Epithelial cell of proximal tubule (primary cell): ENCODE measurements at places on chromosomes 13 and 19.

GRCh38 chr19:36115453-36116343, at the start of gene TBCB:
Gene TBCB, plus strand, starts transcription at chr19:36115468. Its CDS starts 93 bp downstream, at chr19:36115561.
- DNase-seq = no peak

DNA sequence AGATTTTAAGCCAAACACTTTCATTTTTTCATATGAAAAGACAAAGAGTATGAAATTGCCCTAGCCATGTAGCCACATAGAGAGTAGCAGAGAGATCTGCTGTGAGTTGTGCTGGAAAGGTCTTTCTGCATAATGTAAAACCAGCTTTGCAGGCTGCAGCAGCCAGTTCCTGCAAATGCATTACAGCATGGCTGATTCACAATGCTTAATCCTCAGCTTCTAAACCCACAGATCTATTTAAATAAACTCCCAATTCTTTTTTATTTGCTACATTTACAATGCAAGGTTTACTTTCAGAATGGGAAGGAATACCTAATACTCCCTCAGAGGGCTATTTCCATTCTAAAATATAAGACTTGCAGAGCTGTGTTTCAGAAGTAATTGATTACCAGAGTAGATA, 185.6 kb upstream of the STARD13 start:
- no peak for DNase-seq

GRCh38 chr13:80888390-80888789, 547.5 kb upstream of the SPRY2 start:
- DNase-seq = no peak

DNA sequence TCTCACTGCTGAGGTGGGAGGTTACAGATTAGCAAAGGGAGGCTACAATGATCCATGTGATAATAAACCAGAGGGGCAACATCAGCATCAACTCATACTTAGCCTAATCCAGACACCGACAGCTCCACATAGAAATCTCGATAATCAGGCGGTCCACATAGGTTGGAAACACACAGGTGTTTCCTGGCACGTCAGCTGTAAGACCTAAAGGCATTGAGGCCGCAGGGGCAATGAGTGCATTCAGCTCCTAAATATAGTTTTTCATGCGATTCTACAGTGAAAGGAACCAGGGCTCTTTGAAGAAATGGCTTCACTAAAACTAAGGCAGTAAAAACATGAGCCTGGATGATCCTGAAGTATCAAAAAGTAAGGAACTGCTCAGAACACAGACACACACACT, 19.3 kb downstream of the PLPP2 start:
- DNase-seq = no peak

DNA sequence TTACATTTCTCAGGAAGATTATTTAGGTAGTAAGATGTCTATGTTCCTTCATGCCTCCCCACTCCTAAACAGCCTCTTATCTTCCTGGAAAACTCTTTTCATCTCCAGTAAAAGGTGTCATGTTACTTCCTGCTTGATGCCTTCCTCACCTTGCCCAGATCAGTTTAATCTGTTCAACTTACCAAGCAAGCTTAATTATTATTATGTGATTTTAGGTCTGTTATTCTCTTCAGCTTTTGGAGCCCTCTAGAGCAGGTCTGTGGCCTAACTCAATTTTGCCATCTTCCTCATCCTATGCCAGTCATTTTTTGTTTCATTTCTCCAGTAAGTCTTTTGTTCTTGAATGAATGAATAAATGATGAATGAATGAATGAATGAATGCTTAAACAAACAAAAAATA, 528.4 kb downstream of the DCT start:
- no peak for DNase-seq

GRCh38 chr19:14369399-14370168, 11.7 kb upstream of the ADGRE5 start:
- DNase-seq = no peak

GRCh38 chr13:109212650-109213049, 573.7 kb downstream of the IRS2 start:
- no peak for DNase-seq

DNA sequence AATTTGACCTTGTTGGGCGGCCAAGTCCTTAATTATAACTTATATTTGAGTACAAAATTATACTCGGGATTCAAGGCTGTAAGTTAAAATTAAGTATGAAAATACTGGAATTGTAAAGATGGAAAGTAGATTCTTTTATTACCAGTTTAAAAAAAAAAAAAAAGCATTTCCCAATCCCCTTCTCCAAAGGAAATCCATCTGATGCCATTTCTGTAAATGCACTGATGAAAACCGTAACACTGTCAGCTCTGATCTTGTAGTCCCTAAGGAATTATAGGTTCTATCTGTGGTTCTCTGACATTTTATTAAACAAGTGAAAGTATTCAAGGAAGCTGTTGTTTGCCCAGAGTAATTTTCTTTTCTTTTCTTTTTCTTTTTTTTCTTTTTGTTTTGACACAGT, 41.6 kb upstream of the HNRNPA1L2 start:
- DNase-seq = no peak

GRCh38 chr19:56120371-56121179, 520 bp downstream of the ZNF787 start:
- no peak for DNase-seq

GRCh38 chr19:49570997-49571676, 9.2 kb downstream of the NOSIP start:
- no peak for DNase-seq

DNA sequence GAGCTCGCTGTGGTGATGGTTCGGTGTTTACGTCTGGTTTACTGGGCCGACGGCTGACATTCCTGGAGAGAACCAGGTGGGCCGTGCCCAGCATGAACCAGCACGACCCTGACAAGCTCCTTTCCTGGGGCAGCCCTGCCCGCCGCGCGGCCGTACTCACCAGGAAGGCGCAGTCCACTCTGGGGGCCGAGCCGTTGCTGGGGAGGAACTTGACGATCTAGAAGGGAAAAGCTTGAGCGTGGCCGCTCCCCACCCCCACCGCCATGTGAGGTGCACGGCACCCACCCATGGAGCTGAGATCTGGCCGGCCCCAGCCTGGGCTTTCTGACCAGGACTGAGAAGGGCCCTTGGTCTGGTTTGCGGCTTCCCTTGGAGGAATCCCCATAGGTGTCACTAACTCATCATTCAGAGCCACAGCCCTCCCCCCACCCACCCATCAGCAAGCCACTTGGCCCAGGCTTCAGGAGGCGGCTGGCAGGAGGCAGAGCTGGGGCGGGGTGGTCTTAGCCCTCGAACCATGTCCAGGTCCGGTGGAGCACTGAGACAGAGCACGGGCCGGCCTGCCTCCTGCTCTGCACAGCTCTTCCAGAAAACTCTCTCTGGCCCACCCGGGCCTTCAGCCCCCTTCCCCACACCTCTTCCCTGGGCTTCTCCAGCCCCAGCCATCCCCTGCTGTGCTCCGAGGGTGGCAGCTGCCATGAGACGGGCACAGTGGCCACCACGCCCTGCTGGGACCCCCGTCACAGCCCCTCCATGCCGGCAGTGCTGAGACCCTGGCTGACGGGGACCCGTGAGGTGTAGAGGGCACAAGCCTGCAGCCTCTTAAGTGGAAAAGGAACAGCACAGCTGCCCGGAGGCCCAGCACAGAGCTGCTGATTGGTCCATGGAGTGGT, 6.2 kb downstream of the ATP4B start:
- DNase-seq = no peak

GRCh38 chr19:30387311-30388115, 15.3 kb downstream of the ZNF536 start:
- DNase-seq = no peak
